ENCODE measurements at places on chromosomes 1 and 21. TPM values are rescaled to one million over a fixed set of nuclear protein-coding genes. Genes with fewer than 3 reads are reported as not detected.

DNA sequence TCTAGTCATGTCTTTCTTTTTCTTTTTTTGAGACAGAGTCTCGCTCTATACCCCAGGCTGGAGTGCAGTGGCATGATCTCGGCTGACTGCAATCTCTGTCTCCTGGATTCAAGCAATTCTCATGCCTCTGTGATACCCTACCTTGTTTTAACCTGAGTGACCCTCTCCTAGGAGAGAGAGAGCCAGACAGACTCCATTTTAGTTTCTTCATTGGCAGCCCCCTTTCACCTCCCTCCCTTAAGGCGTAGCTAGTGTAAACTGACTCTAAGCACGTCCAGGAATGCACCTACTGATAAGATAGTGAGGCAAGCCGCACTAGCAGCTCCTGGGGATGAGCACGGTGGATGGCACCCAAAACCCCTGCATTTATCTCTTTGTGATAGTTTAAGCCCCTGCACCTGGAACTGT, 5.2 kb upstream of the PKNOX1 start:
- no peak for DNase-seq

Gene BNIPL
- 0.35 TPM for total RNA-seq

Gene TMEM82
- not detected for total RNA-seq

DNA sequence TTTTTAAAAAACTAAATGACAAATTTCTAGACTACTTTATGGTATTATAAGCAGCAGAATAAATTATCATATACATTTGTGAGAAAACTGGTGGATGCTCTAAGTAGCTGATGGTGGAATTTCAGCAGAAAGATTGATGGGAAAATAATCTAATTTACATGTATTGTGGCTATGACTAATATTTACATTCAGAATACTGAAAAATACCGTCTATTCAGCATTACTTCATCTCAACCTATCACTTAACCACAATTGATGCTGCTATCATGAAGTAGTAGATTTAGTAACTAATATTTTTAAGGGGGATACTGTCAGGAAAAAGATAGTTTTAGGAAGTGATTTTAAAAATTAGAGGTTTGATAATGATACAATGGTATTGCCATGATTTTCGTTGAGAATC, 137.9 kb downstream of the IFI44 start:
- DNase-seq: no peak

DNA sequence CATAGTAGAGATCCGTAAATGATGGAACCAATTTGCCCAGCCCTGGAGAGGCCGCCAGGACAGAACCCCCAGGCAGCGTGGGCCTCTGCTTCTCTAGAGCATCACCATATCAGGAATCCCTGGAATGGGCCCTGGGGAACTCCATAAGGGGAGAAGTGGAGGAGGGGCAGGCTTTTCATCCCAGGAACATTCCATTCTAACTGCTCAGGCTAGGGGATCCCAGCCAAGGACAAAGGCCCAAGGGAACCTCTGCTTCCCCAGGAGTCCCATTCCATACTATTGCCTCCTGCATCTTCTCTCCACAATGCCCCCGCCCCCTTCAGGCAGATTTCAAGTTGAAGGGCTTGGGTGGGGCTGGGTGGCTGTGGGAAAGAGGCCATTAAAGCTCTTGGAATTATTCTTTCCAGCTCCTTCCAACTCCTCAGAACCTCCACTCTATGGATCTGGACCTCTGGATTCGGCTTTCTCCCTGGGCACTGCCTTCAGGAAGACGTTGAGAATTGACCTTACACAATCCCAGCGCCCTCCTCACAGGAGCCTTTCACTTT, 6.0 kb downstream of the TRNP1 start:
- DNase-seq: peak; percentile 78

DNA sequence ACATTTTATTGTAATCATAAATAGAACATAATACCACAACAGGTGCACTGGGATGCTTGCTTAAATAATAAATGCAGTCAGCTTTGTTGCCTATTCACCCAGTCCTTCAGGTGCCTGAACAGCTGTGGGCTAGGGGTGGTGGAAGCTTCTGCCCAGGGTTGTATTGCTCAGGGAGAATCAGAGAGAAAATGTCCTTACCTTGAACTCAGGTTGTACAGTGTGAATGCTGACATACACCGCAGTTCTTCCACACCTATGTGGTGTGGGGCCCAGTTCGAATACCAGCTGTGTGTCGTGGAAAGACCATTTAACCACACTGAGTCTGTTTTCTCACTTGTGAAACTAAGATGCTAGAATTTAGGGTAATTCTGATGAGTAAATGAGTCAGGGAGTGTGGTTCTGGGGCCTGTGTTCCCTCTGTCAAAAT, 115.7 kb upstream of the ATP1A1 start:
- DNase-seq: no peak

DNA sequence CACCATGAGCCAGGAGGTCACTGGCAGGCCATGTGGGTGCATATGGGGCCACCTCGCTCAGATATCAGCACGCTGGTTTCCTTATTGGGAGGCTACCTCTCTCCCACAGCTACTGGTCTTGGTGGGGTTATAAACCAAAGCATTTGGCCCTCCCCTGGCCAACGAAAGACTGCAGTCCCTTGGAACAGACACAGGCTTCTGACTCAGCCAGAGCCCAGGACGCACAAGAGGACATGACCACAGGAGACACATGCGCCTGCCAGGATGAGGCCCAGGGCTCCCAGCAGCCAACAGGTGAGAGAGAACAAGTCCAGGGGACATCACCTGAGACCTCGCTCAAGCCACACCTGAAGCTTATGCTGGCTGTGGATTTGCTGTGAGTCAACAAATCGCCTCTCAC, 13.8 kb downstream of the NPHP4 start:
- no peak for DNase-seq

DNA sequence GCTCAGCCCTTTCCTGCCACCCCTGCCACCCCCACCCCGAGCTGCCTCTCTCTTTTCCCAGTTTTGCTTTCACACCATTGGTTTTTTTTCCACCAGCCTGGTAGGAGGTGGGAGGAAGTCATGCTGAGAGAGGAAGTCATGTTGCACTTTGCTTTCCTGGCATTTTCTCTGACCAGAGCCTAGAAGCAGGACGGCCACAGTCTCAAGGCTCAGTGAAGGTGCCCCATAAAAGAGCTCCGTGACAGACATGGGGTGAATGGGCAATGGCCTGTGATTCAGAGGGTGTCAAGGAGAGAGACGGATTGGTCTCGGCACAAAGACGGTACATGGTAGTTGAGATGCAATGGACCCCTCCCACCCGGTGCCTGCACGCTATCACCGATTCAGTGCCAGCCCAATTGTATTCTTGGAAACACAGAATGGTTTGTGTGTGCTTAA, 42.1 kb upstream of the DMRTB1 start:
- DNase-seq: no peak

DNA sequence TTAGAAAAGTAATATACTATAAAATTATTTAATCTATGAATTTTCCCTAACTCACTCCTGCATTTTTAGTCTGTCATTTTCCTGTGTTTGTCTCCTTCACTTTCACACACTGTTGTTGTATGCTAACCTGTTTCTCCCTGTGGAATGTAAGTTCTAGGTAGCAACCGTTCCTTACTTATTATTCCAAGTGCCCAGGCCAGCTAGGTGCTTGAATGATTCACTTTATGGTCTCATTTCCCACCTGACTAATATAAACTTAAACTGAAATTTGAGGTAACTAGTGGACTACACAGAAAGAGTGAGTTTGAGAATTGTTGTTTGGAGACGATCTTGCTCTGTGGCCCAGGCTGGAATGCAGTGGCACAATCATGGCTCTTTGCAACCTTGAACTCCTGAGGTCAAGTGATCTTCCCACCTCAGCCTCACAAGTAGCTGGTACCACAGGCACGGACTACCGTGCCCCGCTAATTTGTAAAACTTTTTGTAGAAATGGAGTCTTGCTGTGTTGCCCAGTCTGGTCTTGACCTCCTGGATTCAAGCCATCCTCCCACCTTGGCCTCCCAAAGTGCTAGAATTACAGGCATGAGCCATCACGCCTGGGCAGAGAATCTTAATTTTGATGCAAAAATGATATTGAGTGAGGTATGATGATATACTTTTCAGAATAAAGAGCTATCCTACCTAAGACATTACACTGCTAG, 1.9 kb downstream of the ZYG11B start:
- DNase-seq: no peak

Gene HSD11B1
- total RNA-seq: 1.5 TPM

GRCh38 chr21:46183910-46184624, at the start of gene SPATC1L:
SPATC1L (minus strand) TSS chr21:46184459; CDS start chr21:46182816, 1,643 bp downstream.
- DNase-seq: peak; percentile 61

Gene DNAJC6
- total RNA-seq: 4.7 TPM

Gene NTRK1
- total RNA-seq: 0.53 TPM

Gene MYCL
- total RNA-seq: 0.30 TPM

Gene OR2L8
- not detected for total RNA-seq

DNA sequence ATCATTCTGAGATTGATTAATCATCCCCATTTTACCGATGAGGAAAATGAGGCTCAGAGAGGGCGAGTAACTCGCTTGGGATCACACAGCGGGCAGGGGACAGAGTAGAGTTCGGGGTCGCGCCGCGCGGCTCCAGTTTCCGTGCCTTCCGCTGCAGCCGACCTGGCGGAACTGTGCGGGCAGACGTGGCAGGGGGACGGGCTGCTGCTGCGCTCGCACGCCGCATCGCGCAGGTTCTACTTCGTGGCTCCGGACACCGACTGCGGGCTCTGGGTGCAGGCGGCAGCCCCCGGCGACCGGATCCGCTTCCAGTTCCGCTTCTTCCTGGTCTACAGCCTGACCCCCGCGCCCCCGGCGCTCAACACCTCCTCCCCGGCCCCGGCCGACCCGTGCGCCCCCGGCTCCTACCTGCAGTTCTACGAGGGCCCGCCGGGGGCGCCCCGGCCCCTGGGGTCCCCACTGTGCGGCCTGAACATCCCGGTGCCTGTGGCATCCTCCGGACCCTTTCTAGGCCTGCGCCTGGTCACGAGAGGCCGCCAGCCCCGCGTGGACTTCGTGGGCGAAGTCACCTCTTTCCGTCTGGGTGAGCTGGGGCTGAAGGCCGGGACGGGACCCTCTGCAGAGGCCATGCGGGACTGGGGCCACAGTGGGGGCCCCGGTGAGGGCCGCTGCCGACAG, 2.3 kb downstream of the LDLRAD2 start:
- DNase-seq: no peak

Gene IVL
- total RNA-seq: not detected

DNA sequence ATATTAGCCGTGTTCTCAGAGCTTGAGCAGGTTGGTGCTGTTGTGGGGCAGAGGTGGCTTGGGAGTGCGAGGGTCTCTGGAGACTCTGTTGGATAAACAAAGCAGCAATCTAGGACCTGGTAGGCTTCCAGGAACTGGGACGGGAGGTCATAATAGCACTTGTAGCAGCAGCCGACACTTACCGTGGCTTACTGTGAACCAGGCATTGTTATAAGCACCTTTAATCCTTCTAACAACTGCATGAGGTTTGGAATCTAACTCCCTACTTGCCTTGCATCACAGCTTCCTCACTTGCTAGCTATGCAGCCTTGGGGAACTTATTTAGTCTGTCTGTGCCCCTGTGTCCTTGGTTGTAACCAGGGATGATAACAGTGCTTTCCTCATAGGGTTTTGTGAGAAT, 94.9 kb downstream of the NAV1 start:
- no peak for DNase-seq

- no peak for DNase-seq
Measured at GRCh38 chr21:35119501-35120047, 70.5 kb upstream of the RUNX1 start.

Gene APCS
- not detected for total RNA-seq

- DNase-seq: no peak
Measured at GRCh38 chr1:74728736-74729135, 4.1 kb downstream of the CRYZ start.

Data from heart right ventricle (tissue), 16 donors.